ENCODE measurements at places on chromosomes 2 and 18.

DNA sequence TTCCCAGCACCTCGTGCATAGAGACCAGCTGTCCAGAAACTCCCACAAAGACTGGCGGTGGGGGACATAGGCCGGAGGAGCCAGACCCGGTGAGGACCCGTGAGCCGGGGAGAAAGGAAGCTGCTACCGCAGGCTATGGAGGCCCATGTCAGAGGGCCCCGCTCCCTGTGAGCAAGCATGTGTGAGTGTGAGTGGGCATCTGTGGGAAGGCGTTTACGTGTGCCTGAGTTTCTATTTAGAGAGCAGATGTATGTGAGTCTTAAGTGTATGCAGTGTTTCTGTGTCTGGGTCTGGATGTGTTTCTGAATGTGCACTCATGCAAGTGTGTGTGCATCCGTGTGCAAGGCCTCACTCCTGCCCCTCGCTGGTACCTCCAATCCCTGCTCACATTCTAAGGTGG, 187.8 kb upstream of the RAB6C start:
- DNase-seq: no peak

- no peak for DNase-seq
Measured at GRCh38 chr2:49686291-49686690, 532.0 kb upstream of the FSHR start.

DNA sequence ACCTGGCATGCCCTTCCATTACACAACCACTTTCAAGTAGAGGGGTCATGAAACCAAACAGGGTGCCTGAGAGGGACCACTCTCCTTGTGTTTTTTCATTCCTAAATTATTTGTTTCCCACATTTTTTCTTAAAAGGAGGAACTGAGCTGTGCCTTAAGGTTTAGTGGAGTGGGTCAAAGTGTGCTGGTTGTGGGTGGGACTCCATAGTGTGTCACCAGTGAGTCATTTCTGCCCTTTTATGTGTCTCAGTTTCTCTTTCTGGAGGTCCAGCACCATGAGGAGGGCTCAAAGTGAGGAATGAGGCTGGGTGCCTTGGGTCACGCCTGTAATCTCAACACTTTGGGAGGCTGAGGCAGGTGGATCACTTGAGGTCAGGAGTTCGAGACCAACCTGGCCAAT, 37.8 kb downstream of the COMMD1 start:
- DNase-seq: no peak

DNA sequence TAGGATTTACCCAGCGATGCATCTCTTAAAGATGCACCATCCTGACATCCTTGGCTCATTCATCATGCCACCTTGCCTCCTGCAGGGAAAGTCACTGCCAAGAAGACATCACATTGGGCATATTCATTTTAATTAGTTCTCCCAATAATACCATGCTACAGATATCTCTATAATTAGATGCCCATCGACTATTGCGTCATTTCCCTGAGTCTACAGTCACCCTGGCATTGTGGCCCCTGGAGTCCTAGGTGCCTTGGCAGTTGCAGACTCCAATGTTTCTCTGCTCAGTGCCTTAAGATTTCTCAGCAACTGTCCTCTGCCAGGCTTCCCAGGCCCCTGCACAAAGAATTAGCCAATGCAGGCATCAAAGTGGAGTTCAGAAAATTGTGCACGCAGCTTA, 32.6 kb downstream of the RDH14 start:
- no peak for DNase-seq

DNA sequence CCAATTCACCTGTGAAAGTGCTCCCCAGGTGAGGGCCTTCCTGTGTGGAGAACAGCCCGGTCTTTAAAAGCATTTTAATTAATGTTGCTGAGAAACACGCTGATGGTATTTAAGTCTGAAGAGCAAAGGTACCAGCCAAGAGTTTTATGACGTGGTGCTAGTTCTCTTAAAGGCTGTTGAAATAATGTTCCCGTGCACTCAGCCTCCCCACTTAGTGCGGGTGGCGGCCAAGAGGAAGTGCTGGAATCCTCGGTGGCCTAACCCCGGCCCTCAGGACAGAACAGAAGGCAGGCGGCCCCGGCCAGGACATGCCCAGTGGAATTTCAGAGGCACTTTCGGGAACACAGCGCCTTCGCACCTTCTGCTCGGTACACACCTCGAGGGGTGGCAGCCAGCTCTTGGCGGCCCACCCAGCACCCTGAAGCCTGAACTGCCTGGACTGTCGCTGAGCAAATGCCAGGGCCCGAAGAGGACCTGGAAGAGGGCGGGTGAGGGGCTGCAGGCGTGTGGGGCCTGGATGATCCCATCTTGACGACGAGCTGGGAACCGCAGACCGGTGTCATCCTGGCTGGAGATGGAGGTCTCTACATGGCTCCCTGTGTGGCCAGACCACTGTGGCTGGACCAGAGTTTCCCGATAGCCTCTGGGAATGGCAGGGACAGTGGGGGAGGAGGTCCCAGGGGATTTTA, 142.9 kb downstream of the ASB1 start:
- DNase-seq: no peak

- no peak for DNase-seq
Measured at GRCh38 chr2:219596954-219597551, 604 bp upstream of the STK11IP start.

- no peak for DNase-seq
Measured at GRCh38 chr18:644395-645004, 13.0 kb upstream of the TYMS start.

DNA sequence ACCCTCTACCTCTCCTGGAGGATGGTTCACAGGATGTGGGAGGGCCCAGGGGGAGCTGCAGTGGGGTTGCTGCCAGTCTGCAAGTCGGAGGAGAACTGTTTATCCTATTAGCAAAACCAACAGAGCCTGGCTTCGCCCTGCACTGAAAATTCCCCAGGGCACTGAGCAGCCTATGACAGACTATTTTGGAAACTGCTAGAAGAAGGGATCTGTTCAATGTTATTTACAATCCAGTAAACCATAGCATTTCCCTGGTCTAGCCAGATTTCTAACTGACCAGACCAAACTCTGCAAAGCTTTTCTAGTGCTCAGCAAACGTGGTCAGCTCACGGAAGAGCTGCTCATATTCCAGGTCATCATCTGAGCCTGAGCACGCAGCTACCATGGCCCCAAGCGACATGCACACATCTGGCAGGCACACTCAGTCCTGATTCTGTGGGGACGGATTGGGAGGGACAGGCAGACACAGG, 64.8 kb upstream of the PID1 start:
- DNase-seq: no peak

GRCh38 chr18:21774722-21775121, 34.1 kb downstream of the MIB1 start:
- DNase-seq: no peak

GRCh38 chr2:37052600-37053332, 31.4 kb downstream of the HEATR5B start:
- no peak for DNase-seq

DNA sequence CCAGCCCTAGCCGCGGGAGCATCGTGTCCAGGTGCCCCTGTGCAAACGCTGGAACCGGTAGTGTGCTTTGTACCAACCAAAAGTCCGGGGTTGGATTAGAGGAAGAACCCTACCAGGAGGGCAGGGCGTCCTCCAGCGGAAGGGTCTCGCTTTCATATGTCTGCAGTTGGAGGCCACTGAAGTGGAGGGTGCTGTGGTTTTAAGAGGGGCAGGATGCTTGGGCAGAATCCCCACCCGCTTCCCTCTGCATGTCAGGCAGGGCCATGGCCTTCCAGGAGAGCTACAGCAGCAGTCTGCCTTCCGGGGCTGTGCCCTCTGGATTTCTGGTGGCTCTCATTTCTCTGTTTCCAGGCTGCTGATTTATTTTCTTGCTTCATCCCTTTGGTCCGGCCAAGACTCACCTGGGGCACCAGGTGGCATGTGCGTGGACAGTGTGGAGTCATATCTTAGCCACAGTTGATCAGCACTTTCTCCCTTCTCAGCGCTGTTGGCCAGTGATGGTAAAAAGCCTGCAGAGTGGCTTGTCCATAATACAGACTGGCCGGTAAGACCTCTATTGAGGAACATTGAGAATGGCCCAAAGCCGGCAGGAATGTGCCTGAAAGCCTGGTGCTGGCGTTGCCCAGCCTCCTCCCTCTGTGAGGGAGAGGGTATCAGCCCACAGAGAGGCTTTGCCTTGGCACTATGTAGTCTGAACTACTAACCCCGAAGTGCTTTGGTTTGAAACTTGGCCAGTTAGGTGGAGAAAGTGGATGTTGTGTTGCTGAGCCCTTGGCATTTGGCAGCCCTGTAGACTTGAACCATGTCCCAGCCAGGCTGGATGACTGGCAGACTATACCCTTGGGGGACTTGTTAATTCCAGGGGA, 1.8 kb downstream of the AGAP1 start:
- DNase-seq: no peak

GRCh38 chr2:9984217-9984739, 32.8 kb downstream of the GRHL1 start:
- no peak for DNase-seq

- no peak for DNase-seq
Measured at GRCh38 chr2:199339891-199340605, 117.7 kb downstream of the SATB2 start.

GRCh38 chr2:159882130-159882745, 84.2 kb upstream of the CD302 start:
- DNase-seq: no peak

DNA sequence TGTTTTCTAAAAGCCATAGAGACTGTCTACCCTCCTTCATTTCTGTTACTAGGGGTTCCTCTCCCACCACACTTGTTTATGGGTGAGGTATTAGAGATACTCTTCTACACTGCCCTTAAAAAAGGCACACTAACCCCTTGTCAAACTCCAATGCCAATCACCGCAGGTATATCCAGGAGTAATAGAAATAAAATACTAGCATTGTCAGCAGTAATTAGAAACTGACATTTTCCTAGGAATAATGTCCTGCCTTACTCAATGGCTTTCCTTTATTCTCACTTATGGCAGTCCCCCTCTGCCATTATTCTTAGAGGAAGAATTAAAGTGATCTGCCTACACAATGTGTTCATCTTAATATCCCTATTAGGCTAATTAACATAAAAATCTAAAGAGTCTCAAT, 5.0 kb upstream of the BUB1 start:
- no peak for DNase-seq

- no peak for DNase-seq
Measured at GRCh38 chr2:195342061-195342460, 315.0 kb upstream of the SLC39A10 start.

- no peak for DNase-seq
Measured at GRCh38 chr2:189131991-189132390, 47.6 kb downstream of the COL5A2 start.

GRCh38 chr2:177535958-177536504, 143.5 kb downstream of the AGPS start:
- no peak for DNase-seq

GRCh38 chr2:168561991-168562390, 105.9 kb downstream of the CERS6 start:
- DNase-seq: no peak

DNA sequence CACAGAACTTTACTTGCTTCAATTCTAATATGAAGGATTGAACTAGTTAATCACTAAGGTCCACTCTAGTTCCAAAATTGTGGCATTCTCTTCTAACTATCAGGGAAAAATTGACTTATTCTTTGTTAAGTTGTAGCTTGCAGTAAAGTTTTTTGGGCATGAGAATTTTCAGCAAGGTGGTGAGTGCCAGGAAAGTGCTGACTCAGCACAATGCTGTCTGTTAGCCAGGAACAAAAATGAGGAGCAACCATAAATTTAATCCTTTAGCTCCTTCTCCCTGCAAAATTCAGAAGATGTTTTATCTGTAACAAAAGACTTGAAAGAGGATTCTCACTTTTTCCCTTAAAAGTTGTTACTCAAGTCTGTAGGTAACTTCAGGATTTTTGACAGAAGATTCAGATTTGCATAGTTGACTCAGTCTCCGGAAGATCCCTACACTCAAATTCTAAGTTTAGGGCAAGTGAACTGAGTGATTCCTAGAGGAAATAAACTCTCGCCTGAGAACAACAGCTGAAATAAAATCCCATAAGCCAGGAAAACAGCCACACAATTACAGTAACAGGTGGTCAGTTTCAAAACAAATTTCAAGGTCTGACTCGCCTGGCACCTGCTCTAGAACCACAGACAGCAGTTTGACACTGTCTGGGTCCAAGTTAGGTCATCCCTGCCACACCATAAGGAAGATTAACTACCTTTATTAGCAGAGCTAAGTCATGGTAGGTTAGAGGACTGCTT, 20.2 kb upstream of the DARS1 start:
- DNase-seq: no peak

DNA sequence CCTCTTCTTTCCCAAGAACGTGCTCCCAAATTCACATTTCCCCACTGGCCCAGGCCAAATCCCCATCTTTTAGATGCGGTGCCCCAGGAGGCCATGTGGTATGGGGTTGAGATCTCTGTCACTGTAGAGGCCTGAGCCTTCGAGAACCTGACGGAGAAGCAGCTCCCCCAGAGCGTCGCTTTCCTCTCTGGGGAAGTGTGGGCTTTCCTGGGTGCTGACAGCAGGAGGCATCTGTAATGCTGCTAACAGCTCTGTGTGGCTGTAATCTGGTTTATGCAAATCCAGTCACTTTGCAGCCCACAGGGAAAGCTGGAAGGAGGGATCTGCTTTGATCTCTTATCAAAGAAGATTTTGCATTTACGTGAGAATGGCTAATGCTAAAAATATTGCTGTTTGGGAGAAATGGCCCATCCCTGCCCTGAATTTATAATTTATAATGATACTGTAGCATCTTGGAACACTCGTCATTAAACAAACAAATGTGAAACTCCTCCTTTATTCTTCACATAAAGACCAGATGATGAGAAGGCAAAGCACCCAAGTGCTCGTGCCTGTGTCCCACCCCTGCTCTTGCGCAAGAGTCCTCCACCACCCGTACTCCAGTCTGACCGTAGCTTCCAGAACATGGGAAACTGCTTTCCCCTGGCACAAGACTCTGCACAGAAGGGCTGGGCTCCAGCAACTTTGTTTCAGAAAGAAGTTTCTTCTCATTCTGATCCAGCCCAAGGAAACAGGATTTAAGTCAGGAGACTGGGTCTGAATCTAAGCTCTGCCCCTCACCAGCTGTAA, 109.9 kb upstream of the EPC2 start:
- DNase-seq: no peak

DNA sequence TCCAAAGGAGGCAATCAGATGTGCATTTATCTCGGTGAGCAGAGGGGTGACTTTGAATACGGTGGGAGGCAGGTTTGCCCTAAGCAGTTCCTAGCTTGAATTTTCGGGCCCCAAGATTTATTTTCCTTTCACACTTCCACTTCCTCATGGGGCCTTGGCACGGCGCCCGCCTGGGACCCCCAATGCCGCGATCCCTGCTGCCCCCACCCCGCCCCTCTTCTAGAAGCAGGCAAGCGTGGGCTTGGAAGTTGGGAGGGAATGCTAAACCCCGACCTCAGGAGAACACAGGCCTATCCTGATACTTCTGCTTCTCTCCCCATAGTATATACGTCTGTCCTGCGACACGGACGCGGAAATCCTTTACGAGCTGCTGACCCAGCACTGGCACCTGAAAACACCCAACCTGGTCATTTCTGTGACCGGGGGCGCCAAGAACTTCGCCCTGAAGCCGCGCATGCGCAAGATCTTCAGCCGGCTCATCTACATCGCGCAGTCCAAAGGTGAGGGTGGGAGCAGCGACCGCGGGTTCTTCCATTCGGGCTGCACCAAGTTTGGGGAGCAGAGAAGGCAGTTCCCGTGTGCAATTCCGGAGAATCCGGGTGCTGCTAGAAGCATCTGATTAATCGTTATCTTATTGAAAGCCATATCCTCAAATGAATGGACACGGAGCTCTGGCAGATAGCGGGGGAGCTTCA, 21.6 kb downstream of the TRPM8 start:
- DNase-seq: no peak

GRCh38 chr2:137675584-137676327, 288.5 kb upstream of the HNMT start:
- no peak for DNase-seq

- peak; percentile 20 for DNase-seq
Measured at GRCh38 chr2:105919826-105920225, 175.1 kb downstream of the NCK2 start.

Data from stimulated activated CD4-positive, alpha-beta T cell treated with anti-CD3 and anti-CD28 coated beads, Interleukin-15, amount 100 ng/mL, for 1 hour (primary cell).